Cortex of kidney (tissue), 1 donor: ENCODE measurements at places on chromosomes 3 and 15.

GRCh38 chr3:184077881-184078280 lies 19.0 kb upstream of the HTR3E start:
- DNase-seq = no peak

DNA sequence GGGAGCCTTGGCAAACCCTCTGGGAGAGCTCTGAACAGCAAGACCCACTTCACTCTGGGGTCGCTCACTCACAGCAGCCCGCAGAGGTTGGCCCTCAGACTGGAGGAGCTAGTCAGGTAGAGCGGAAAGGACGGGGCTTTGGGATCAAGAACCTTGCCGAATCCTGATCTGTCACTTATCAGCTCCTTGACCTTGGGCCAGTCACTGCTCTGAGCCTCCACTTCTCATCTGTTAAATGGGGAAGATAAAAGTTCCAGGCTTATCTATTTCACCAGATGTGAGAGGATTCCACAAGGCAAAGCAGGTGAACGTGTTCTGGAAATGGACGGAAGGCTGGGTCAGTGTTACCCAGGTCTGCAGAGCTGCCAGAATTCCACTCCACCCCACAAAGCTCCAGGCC lies 29.4 kb downstream of the SEMA5B start:
- DNase-seq = no peak

DNA sequence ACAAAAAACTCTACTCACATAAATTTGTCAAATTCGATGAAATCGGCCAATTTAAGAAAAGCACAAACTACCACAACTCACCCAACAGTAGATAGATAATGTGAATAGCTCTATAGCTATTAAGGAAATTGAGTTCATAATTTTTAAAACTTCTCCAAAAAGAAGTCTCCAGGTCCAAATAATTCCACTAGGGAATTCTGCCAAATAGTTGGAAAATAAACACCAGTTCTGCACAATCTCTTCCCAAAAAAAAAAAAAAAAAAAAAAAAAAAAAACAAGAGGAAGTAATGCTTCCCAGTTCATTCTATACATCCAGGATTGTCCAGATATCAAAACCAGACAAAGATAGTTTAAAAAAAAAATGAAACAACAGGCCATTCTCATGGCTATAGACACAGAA lies 164.2 kb downstream of the POLR2M start:
- DNase-seq = no peak

- DNase-seq = no peak
Observed at GRCh38 chr15:32642667-32643435, 1.3 kb downstream of the SCG5 start.

- no peak for DNase-seq
Observed at GRCh38 chr15:98347001-98347400, 301.3 kb upstream of the IGF1R start.

GRCh38 chr15:56523521-56523920 lies 58.6 kb upstream of the MNS1 start:
- no peak for DNase-seq

DNA sequence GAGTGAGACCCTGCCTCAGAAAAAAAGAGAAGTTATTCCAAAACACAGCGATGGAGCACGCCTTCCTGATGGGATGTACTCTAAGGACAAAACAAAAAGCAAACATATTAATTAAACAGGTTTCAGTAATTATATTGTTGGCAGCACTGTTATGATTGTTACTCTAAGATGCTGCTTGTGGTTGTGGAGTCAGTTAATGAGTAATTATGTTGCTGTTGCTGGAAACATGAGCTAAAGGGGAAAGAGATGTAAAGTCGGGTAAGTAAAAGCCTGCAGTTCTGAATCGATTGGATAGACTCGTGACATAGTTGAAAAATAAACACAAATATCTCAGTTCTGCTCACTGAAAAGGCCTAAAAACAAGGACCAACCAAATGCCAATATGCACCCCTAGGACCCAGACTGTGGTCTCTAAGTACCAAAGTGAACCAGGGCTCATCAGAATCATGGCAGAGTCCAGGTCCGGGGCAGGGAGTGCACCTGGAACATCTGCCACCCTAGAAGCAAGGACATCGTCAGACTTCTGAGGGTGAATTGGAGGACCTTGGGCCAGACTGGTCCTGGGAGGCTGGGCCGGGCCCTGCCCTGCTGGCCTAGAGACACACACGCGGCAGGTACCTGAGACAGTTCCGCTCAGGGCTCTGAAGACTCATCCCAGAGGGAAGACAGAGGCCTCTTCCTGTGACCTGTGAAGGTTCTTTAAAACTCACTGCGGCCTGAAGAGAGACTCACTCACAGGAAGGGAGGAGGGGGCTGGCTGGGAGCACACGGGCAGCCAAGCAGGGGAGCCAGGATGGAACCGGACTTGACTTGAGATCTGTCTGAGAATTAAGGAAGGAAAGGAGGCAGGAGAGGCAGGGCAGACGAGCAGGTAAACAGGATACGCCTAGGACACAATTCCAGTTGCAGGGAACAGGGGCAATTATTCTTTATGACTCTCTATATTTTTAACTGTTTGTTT lies 140.5 kb downstream of the LRRK1 start:
- DNase-seq = no peak

GRCh38 chr3:143171141-143171980 lies 51.8 kb downstream of the CHST2 start:
- no peak for DNase-seq

DNA sequence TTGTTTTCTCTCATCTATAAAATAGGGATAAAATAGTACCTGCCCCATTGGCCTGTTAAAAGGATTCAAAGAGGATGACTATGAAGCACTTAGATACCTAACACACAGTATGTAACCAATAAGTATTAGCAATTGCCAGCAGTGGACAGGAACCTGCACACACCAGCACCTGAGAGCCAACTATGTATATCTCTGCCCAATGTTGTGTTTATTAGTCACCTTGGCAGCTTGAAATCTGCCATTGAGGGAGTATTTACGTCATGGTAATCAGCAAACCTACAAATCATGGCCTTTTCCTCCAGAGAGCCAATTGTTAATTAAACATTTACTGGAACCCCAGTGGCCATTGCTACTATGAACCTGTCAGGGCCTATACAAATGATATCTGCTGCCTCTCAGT lies 13.8 kb downstream of the LARS2 start:
- DNase-seq = no peak

- DNase-seq = no peak
Observed at GRCh38 chr3:53939813-53940212, 48.2 kb upstream of the SELENOK start.

DNA sequence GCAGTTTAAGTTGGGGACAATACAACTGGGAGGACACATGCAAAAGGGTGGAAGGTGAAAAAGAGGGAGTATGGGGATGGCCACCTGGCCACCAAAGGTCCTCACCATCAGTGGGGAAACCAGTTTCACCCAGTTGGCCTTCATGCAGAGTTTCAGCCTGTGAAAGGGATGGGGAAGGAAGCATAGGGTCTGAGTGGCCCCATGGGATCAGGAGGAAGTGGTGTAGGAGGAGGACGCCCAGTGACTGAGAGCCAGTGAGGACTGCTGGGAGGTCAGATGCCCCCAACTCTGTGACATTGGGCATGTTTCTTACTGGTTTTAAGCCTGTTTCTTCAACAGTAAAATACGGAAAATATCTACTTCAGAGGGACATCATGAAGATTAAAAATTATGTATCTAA lies 16.3 kb downstream of the BCL2A1 start:
- no peak for DNase-seq

DNA sequence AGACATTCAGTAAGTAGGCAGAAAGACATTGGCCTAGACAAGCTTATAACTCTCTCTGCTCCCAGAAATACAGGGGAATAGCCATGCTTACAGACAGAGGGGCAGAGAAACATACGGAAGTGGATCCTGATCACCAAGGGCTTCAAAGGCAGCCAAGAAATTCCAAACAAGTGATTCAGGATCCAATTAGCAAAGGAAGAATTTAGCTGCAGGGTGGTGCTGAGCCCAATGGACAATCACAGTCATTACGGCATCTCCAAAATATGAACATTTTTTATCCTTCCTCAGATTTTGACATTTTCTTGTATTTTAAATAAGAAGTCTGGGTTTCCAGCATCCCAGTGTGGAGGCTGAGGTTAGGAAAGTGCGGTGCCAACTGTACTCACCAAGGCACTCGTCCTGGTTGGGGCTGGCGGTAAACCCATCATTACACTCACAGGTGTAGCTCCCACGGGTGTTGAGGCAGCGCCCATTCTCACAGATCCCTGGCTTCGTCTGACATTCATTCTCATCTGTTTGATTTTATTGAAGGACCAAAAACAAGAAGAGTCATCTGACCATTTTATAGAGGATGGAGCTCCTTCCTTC lies 96.8 kb downstream of the DUT start:
- DNase-seq = no peak

DNA sequence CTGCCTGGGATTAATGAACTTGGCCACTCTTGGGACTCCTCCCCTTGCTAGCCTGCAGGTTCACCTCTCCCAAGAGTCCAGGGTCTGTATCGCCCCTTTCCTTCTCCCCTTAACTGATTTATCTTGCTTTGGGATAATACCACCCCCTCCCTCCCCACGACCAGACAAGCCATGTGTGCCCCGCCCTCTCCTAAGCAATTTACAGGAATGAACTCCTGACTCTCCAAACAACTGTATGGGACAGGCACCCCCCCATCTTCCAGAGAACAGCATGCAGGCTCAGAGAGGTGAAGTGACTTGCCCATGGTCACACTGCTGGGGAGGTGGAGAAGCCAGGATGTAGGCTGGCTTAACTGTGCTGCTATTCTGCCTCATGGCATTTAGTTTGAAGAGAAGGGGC lies 46.8 kb downstream of the RGMA start:
- DNase-seq = no peak

- DNase-seq = no peak
Observed at GRCh38 chr3:135149707-135150681, 354.9 kb downstream of the EPHB1 start.

- DNase-seq = no peak
Observed at GRCh38 chr3:138907539-138907938, 39.4 kb downstream of the FOXL2 start.

GRCh38 chr3:23760325-23760724 lies 45.4 kb upstream of the UBE2E1 start:
- DNase-seq = no peak

- no peak for DNase-seq
Observed at GRCh38 chr3:96434651-96435050, 379.7 kb upstream of the EPHA6 start.

- DNase-seq = no peak
Observed at GRCh38 chr3:176951586-176952292, 245.5 kb downstream of the TBL1XR1 start.

GRCh38 chr15:39454189-39454986 lies 126.5 kb upstream of the THBS1 start:
- no peak for DNase-seq

GRCh38 chr3:75951941-75952340 lies 166.6 kb upstream of the ZNF717 start:
- DNase-seq = no peak

DNA sequence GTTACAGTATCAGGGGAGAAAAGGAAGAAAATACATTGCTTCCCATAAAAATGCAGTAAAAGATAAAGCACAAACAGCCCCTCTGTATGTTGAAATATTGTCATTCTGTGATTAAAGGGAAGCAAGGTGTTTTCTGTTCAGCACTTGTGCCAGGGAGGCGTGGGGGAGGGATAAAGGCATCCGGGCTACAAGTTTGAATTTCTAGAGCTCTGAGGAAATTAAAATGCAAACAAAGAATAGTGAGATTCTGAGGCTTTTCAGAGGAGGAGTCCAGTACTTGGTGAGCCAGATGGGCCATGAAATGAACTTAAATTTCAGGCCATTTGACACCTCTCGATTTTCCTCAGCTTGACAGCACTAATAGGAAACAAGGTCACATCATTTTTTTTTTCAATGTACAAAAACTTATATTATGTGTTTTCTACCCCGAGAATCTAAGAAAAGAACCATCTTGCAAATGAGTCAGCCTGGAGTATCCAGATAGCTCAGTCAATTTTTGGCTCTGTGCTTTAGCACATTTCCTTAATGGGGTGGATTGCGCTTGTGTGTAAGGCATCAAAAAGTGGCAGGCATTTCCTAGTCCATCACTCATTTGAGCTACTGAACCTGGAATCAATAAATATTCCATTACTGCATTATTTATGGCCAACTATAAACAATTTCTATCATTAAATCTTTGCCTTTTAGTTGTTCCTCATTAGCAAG lies 640.8 kb upstream of the TBL1XR1 start:
- DNase-seq = no peak

DNA sequence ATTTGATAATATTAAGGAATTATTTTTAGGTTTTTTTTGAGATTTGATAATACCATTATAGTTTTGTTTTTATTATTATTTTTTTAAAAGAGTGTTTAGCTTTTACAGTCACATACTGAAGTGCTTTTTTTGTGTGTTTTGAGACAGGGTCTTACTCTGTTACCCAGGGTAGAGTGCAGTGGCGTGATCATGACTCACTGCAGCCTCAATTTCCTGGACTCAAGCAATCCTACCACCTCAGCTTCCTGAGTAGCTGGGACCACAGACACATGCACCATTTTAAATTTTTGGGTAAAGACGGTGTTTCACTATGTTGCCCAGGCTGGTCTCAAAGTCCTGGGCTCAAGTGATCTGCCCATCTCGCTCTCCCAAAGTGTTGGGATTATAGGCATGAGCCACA lies 73.0 kb downstream of the SUMF1 start:
- DNase-seq = no peak

- DNase-seq = no peak
Observed at GRCh38 chr3:173395073-173395411, 2.5 kb upstream of the NLGN1 start.

- no peak for DNase-seq
Observed at GRCh38 chr15:68829068-68829467, 8.4 kb upstream of the ANP32A start.

DNA sequence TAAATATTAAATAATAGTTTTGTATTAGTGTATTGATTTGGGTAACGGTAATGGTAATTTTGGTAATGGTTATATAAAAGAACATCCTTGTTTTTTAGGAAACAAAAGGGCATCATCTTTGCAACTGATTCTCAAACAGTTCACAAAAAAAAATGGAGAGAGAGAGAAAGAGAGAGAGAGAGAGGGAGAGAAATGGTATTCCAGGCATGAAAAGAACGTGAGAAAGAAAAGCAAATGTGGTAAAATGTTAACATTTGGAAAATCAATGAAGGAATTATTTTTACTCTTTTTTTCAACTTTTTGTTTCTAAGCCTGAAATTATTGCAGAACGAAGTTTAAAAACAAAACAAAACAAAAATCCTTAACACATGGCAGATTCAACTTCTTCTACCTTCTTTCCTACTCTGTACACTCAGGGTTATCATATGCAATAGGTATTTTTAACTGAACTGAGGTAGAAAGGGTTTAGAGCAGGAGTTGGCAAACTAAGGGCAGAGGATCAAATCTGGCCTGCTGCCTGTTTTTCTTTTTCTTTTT lies 2.2 kb upstream of the GLB1 start:
- DNase-seq = no peak

- no peak for DNase-seq
Observed at GRCh38 chr15:66424963-66425612, 38.4 kb downstream of the MAP2K1 start.

- no peak for DNase-seq
Observed at GRCh38 chr3:193301433-193301832, 60.4 kb downstream of the PLAAT1 start.

- no peak for DNase-seq
Observed at GRCh38 chr15:101148881-101149664, 102.8 kb downstream of the CHSY1 start.
